ENCODE measurements at places on chromosomes 4 and X.

DNA sequence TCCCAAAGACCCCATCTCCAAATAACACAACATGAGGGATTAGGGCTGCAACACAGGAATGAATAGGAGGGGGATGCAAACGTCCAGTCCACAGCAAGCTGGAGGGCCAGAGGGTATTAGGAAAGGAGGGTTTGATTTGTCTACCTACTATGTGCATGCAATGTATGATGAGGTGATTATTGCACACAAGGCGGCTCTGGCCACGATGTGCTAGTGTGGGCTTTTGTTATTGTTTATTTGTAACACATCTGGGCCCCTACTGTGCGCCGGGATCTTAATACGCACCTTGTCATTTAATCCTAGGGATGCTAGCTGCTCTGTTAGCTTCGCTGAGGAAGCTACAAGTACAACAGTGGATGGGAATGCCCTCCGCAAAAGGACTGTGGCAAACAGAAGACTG, 19.5 kb downstream of the SH3KBP1 start:
- DNase-seq = no peak

- no peak for DNase-seq
Observed at GRCh38 chr4:1047106-1047975, 35.9 kb downstream of the FGFRL1 start.

DNA sequence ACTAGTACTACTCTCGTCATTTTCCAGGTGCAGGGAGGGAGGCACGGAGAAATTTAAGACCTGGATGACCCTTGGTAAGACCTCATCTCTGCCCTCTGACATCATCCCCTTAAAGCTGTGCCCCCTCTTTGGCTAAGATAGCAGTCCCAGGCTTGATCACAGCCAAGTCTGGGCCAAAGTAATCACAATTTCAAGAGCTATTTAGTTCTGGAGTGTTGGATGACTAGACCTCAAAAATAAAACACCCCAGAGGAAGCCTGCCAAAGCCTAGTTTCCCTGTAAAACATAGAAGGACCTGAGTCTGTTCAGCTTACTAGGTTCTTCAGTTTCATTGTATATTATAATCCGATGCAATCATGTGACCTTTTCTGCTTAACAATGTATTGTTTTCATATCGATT, 144.6 kb upstream of the ARHGEF9 start:
- no peak for DNase-seq

DNA sequence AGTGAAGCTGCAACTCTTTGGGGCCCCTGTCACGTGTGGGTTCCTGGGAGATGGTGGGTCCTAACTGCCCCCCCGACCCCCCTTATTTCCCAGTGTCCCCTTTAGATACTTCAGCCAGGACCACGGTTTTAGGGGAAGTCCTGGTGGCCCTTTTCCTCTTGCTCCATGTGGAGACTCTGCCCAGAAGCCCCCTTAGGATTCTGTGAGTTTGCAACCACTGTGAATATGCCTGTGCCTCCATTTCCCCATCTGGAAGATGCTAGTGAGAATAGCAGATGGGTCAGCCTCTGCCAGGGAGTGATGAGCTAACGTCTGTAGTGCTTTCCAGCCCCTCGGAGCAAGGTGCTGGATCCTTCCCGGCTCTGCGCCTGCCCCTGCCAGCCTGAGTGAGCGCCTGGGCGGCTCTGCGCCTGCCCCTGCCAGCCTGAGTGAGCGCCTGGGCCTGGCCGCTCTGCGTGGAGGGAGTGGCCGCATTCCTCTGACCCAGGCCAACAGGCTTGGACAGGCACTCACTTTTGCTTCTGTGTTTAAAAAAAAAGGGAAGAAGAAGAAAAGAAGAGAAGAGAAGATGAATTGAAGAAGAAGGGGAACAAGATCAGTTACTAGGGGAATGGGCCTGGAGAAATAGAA, 6.7 kb upstream of the CITED1 start:
- DNase-seq = no peak

- DNase-seq = no peak
Observed at GRCh38 chrX:13893826-13894225, 76.9 kb upstream of the GPM6B start.

DNA sequence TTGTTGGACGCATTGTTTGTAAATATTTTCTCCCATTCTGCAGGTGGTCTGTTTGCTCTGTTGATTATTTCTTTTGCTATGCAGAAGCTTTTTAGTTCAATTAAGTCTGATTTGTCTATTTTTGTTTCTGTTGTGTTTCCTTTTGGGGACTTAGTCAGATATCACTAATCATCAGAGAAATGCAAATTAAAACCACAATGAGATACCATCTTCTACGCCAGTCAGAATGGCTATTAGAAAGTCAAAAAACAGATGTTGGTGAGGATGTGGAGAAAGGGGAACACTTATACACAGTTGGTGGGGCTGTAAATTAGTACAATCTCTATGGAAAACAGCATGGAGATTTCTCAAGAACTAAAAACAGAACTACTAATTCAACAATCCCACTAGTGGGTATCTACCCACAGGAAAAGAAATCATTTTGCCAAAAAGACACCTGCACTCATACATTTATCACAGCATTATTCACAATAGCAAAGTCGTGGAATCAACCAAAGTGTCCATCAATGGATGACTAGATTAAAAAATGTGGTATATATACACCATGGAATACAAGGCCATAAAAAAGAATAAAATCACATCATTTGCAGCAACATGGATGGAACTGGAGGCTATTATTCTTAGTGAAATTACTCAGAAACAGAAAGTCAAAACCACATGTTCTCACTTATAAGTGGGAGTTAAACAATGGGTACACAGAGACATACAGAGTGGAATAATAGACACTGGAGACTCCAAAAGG, 8.1 kb downstream of the COQ2 start:
- no peak for DNase-seq

GRCh38 chr4:68375667-68376559, 26.0 kb upstream of the YTHDC1 start:
- DNase-seq = no peak

- DNase-seq = no peak
Observed at GRCh38 chr4:175789647-175790046, 22.4 kb downstream of the GPM6A start.

GRCh38 chr4:122508083-122508482, 51.6 kb upstream of the IL2 start:
- no peak for DNase-seq

GRCh38 chrX:151153086-151153485, 23.3 kb upstream of the GPR50 start:
- no peak for DNase-seq

GRCh38 chr4:73929278-73929677, 52.5 kb downstream of the PF4 start:
- DNase-seq = no peak

GRCh38 chr4:96073461-96073860, 233.6 kb downstream of the PDHA2 start:
- no peak for DNase-seq

GRCh38 chr4:16122308-16122711, 38.5 kb upstream of the PROM1 start:
- no peak for DNase-seq

DNA sequence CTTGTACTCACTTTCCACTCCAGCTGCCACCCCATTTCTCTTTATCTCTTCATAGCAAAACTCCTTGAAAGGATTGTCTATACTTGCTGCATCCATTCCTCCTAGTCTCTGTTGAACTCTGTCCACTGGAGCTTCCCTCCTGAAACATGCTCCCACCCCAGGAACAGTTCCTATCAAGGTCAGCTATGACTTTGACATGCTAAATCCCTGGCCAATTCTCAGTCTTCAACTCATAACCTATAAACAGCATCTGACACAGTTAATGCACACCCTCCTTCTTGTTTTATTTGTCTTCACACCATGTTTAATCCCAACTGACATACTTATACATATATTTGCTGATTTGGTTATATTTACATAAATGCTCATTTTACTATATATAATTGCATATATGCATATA, 47.8 kb downstream of the SPARCL1 start:
- DNase-seq = no peak

- no peak for DNase-seq
Observed at GRCh38 chr4:40388239-40388638, 53.1 kb downstream of the CHRNA9 start.

DNA sequence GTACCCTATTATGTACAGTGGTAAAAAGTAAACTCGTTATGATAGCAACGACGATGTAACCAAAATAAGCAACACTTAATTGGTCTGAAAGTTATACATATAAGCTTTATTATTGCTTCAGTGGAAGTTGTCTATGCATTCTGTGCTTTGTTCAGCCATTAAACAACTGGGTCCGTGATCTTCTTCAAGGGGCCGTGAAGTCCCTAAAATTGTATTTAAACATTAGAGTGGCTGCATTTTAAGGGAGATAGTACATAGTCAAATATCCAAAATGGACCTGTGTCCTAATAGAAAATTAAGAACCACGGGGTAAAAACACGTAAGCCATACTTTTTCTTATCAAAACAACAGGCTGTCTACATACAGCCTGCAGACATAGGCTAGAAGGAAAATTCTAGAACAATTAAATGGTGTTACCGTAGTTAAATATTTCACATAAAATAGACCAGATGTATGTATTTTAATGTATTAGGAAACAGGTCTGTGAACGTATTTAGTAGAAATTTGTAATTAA, 2.1 kb downstream of the GUCY1A1 start:
- DNase-seq = no peak

- no peak for DNase-seq
Observed at GRCh38 chr4:185011408-185011807, 6.9 kb upstream of the HELT start.

GRCh38 chrX:13533726-13534125, 35.7 kb upstream of the EGFL6 start:
- no peak for DNase-seq

DNA sequence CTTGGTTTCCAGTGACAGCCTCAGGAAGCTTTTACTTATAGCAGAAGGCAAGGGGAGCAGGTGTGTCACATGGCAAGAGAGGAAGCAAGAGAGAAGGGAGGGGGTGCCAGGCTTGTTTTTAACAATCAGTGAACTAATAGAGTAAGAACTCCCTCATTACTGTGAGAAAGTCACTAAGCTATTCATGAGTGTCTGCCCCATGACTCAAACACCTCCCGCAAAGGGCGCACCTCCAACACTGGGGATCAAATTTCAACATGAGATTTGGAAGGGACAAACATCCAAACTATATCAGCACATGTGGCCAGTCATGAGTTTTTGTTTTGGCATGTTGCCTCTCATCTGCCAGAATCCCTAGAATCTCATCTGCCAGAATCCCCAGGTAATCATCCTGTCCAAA, 183.5 kb upstream of the C1QTNF7 start:
- no peak for DNase-seq

- no peak for DNase-seq
Observed at GRCh38 chr4:55635741-55636655, at the start of gene NMU. TSS of gene NMU (minus strand) at chr4:55636298. CDS start at chr4:55636192, 106 bp downstream.

DNA sequence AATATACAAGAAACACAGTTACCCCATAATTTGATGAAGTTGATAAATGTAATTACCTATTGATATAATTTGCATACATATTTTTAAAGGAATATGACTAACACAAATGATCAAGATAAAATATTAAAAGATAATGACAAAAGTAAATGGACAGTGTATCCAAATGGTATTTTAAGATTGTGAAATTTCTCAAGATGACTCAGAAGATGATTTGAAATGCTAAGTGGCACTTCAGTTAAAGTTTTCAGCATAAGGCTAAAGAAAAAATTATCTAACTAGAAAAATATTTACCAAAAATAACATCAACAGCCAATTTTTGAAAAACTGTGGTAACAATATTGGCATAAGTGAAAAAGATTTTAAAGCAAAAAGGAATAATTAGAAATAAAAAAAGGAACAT, 248.4 kb upstream of the NDST4 start:
- no peak for DNase-seq

- no peak for DNase-seq
Observed at GRCh38 chrX:119753639-119754257, 4.6 kb upstream of the SOWAHD start.

- no peak for DNase-seq
Observed at GRCh38 chr4:2390784-2391421, 27.5 kb downstream of the ZFYVE28 start.

- no peak for DNase-seq
Observed at GRCh38 chr4:39855909-39856512, 121.7 kb downstream of the PDS5A start.

DNA sequence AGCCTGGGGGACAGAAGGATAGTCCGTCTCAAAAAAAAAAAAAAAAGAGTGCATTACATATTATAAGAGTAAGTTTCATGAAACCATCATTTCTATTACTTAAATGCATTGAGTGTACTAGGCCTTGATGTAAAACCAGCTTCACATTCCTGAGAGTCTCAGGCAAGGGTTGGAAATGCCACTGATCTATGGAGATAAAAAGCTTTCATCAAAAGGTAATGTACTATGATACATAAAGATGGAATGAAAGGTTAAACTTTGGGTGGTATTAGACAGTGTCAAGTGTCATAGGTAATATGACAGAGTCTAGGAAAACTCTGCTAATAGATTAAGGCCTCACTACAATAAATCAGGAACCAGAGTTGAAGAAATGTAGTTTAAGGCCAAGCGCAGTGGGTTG, 7.4 kb downstream of the CFAP97 start:
- DNase-seq = no peak

DNA sequence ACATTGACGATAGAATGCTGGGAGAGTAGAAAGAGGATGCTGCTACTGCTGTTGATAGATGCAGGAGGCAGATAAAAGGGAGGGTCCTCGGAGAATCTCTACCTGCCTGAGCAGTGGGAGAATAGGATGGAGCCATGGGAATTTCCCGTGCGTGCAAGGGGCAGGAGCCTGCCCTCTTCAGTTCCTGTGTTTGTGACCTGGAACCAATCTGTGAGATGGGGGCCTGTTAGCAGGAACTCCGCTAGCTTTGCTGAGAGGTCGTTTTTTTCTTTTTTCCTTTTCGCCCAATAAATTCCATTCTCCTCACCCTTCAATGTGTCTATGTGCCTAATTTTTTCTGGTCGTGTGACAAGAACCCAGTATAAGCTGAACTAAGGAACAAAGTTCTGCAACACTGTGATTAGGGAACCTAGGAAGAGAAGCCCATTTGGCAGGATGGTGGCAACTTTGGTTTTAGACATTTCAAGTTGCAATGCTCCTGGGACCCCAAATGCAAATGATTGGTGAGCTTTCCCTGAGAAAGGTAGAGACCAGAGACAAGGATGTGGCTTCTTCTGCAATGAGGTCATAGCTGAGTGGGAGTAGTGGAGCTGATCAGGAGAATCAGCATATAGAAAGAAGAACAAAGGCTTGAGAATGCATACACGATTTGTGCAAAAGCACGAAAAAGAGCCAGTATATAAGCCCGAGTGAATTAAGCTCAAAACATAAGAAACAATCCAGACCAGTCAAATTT, 23.9 kb downstream of the SLC39A8 start:
- no peak for DNase-seq

- DNase-seq = no peak
Observed at GRCh38 chr4:102308032-102308799, 37.1 kb downstream of the SLC39A8 start.

GRCh38 chr4:152981278-152981677, 45.2 kb downstream of the FHDC1 start:
- DNase-seq = no peak

GRCh38 chrX:45353456-45353855, 152.8 kb upstream of the DIPK2B start:
- no peak for DNase-seq

GRCh38 chrX:132394591-132394990, 94.2 kb downstream of the MBNL3 start:
- no peak for DNase-seq

GRCh38 chr4:6338951-6339817, 69.5 kb downstream of the WFS1 start:
- DNase-seq = no peak

Data from stimulated activated CD8-positive, alpha-beta memory T cell treated with anti-CD3 and anti-CD28 coated beads, Interleukin-7, amount 100 ng/mL, for 1 hour (primary cell).